NCI-H2171 (cell line): ENCODE measurements at places on chromosomes 13 and 19.

- DNase-seq, result no peak
Observed at GRCh38 chr13:25844559-25845434, 207.0 kb downstream of the SHISA2 start.

DNA sequence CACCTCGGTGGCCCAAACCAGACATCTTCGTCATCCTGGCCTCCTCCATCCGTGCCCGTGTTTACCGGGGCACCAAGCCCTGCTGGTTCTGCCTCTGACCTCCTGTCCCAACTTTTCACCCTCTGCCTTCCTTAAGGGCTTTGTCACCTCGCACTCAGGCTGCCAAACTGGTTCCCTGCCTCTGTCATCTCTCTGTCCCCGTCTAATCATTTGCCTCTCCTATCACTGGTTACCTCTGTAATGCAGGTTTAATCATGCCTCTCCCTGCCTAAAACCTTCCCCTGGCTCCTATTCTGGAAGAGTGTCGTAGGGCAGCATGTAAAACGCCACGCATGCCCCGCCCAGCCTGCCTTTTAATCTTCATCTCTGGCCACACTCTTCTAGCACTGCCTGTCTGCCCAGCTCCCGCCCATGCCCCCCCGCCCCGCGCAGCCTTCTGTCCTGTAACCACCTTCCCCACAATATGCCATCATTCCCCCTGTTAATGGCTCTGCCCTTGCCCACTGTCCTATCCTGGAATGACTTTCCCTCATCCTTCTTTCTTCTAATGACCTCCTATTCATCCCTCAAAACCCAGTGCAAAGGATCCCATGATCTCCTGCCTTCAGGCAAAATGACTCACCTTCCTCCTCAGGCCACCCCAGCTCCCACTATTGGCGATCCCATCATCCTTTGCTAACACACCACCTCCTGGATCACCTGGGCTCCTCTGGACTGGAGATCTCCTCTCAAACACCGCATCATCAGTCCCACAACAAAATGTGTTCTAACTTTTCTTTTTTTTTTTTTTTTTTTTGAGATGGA lies 66.7 kb downstream of the PEX11G start:
- DNase-seq, result no peak

DNA sequence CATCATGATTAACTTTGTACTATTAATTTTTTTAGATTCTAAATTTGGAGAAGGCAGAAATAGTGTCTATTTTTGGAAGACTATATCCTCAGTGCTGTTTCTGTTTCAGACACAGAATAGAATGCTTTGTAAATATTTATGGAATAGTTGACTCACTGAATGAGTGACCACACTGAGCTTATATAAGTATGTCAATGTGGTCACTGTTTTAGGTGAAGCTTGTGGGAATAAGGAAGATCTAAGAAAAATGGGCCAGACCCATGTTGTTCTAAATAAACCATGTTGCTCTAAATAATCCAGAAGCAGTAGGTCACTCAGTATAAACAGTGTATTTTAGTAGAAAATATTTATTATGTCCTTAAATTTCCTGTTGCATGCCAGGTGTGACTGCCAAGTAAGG lies 45.5 kb upstream of the DACH1 start:
- no peak for DNase-seq

GRCh38 chr19:15584541-15585115 lies 30.4 kb upstream of the CYP4F8 start:
- peak; percentile 23 for DNase-seq

GRCh38 chr13:64471916-64472315 lies 2758.2 kb downstream of the PCDH9 start:
- DNase-seq, result no peak

DNA sequence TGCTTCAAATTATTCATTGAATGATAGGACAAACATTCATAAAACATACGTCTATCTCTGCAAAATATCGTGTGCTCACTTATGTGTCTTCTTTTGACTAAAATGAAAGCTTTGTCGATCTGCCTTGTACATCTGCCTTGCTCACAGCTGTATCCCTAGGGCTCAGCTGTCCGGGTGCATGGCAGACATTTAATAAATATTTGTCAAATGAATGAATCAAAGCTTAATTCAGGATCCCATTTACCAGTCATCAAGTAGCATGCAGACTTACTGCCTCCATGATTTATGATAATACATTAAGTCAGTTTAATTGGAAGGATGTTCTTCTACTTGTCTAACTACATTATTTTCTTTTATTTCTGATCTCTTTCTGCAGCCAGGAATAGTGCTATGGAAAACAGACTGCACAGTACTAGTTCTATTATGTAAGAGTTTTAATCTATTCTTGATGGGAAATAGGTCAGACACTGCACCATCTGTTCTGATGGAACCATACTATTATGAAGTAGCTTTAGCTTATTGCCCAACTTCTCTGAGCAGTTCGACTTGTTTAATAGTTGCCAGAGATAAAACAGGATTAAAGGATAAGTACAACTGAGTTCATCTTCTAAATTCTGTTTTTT lies 13.2 kb downstream of the SLC46A3 start:
- no peak for DNase-seq

GRCh38 chr19:14072535-14073260 lies at the start of gene MISP3:
TSS of gene MISP3 (plus strand) at chr19:14072786. CDS start at chr19:14073310, 524 bp downstream.
- DNase-seq, result peak; percentile 49

GRCh38 chr13:48233046-48233888 lies at the start of gene ITM2B:
TSS of gene ITM2B (plus strand) at chr13:48233206. CDS start at chr13:48233361, 155 bp downstream.
- peak; percentile 62 for DNase-seq

DNA sequence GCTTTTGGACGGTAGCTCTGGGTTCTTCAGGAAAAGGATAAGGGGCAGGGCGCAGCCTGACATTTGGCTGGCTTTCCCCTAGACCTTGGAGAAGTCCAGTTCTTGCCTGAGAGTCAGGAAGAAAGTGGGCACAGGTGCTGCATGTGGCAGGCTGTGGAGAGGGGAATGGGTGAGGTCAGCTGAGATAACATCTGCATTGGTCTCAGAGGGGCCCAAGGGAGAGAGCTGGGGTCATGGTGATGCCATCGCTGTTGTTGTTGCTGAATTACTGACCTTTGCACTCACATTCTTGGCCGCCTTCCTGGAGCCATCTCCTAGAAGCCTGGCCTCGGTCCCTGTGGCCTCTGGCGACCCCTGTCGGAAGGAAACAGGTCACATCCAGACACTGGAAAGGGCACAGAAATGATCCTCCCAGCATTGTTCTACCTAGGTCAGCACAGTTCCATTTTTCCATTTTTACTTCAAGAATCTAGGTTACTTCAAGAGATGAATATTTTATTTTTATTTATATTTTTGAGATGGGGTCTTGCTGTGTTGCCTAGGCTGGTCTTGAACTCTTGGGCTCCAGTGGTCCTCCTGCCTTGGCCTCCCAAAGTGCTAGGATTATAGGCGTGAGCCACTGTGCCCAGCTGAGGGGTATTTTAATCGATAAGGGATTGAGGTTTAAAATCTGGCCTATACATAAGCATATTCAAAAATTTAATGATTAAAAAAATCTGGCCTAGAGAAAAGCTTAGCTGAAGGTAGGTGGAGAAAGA lies 6.5 kb upstream of the LIPE start:
- no peak for DNase-seq

- no peak for DNase-seq
Observed at GRCh38 chr13:99144306-99144705, 56.3 kb upstream of the UBAC2 start.

- DNase-seq, result no peak
Observed at GRCh38 chr13:41515491-41516139, 58.3 kb downstream of the RGCC start.

- DNase-seq, result no peak
Observed at GRCh38 chr13:98986226-98986846, 8.5 kb upstream of the DOCK9 start.

GRCh38 chr19:40103600-40103999 lies 12.9 kb upstream of the ZNF780A start:
- DNase-seq, result no peak

- no peak for DNase-seq
Observed at GRCh38 chr13:88248393-88248792, 577.2 kb downstream of the SLITRK5 start.

DNA sequence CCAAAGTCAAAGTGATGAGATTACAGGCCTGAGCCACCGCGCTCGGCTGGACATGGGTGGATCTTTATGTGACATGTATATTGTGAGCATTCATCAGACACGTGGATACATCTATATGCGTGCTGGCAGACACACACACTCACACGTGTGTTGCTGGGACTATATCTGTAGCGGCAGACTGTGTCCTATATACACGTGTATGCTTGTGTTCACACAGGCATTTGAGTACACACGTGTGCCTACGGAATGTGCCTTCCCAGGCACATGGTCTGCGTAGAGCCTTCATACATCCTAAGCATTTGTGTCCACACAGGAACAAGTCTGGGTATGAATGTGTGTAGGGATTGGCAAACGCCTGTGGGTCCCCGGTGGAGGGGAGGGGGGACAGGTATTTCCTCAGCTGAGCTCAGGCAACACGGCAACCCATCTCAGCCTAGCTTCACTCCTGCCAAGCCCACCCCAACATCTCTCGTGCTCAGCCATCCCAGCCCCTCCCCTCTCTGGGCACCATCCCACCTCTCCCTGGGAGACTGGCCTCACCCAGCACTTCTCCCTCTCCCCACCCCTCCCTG lies 2.6 kb downstream of the UNC13A start:
- no peak for DNase-seq

DNA sequence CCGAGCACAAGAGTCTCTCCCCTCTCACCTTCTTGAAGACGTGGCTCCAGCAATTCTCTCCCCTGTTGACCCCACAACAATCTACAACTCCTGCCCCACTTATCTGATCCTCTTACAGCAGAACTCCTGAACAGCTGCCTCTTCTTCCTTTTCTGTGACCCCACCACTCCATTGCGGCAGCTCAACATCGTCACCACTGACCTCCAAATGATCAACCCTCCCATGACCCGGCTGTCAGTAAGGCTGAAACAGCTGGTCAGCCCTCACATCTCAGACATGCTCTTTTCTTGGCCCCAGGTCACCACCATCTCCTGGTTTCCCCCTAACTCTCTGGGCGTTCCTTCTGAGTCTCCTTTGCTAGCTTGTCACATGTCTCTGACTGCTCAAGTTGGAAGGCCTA lies 1.8 kb downstream of the EXOSC5 start:
- no peak for DNase-seq

DNA sequence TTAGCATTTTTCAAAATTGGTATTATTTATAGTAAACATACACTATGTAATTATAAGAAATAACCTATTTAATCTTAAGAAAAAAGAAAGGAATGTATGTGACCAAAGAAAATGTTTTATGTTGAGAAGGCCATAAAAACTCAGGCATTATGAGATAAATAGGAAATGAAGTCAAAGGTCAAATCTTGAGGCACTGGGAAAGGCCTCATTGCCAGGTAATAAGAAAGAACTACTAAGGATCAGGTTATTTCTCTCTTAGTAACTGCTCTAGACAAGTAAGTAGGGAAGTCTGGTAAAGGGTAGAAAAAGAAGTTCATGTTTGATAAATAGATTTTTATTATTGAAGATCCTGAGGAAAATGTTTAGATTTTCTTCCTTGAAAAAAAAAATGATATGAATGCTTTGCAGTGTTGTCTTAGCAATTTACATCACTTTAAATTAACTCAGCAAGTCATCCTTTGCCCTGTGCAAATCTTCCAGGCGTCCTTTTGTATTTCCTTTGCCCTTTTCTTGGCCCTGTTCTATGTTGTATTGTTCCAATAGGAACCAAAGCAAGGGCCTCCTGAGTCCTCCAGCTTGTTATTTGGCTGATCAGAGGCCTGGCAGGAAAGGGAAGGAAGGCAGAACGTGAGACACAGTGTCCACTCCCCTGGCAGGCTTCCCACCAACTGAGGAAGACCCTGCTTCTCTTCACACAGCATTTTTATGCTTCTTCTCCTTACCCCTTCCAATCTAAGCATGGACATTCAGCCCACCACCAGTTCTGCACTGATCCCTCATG lies 260.4 kb upstream of the MIR17HG start:
- no peak for DNase-seq

DNA sequence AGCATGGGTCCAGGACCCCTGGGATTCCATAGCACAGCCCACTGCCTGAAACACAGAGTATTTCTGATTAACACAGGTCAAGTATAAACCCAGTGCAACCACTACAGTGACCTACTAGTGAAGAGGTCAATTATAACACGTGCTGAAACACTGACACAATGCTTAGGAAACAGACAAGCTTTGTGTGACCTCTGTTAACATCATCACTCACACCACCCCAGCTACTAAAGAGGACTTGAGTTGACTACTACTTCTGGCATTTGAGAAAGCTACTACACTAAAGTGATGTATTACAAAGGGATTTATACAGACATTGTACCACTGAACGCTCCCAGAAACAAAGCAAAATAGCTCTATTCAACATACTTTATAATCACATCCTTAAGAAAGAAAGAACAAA lies 1935.9 kb upstream of the PCDH20 start:
- DNase-seq, result no peak

DNA sequence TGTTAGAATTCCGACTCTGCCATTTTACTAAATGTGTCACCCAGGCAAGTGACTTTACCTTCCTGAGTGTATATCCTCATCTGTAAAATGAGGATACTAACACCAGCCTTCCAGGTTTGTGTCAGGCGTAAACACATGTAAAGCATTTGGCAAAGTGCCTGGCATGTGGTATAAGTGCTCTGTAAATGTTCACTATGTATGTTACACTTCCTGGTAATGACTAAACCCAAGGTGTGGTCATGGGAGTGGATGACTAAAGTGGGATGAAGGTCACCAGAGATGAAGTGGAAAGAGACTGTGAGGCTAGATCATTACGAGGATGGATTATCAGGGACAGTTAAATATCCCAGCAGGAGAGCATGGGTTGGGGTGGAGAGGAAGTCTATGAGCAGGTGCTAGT lies 25.6 kb downstream of the DEDD2 start:
- DNase-seq, result peak; percentile 9

DNA sequence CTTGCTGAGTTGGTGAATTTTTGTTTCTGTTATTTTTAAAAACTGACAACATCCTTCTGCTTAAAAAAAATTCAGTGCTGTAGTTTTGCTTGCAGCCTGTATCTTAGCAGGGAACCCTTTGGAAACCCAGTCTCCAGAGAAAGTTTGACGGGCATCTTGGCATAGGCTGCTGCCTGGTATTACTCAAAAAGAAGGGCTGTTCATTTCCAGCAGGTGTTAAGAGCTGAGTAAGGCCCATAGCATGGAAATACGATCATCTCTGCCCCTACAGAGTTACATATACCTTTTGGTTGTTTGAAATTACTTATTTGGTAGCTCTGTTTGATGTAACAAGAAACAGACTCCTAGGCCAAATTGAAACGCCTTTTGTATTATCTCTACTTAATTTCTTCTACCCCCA lies 41.5 kb downstream of the URI1 start:
- DNase-seq, result no peak

GRCh38 chr19:5137571-5138124 lies 168.7 kb downstream of the KDM4B start:
- DNase-seq, result no peak

GRCh38 chr13:109422161-109422560 lies 364.2 kb downstream of the IRS2 start:
- no peak for DNase-seq

- DNase-seq, result no peak
Observed at GRCh38 chr13:85887406-85887805, 88.2 kb upstream of the SLITRK6 start.

GRCh38 chr13:89061821-89062220 lies 1390.7 kb downstream of the SLITRK5 start:
- no peak for DNase-seq

GRCh38 chr13:21326155-21327031 lies 132.7 kb downstream of the ZDHHC20 start:
- no peak for DNase-seq
